ENCODE measurements at places on chromosomes 2 and 18. TPM values are rescaled to one million over a fixed set of nuclear protein-coding genes. Genes with fewer than 3 reads are reported as not detected.

DNA sequence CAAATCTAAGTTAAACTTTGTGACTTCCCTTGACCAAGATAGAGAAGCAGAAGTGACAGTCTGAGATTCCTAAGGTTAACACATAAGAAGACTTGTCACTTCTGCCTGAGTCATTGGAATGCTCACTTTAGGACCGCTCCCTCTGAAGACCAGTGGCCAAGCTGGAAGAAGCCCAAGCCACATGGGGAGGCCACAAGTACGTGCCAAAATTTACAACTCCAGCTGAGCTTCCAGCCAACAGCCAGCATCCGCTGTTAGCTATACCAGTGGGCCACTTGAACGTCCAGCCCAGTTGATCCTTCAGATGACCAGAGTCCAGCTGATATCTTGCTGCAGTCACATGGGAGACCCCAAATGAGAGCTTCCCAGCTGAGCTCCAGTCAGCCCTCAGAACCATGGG is 18.1 kb upstream of the ANTXR1 start:
- peak; percentile 93 for ATAC-seq

- no peak for ATAC-seq
Measured at GRCh38 chr2:224031358-224031970, 7.6 kb downstream of the SERPINE2 start.

DNA sequence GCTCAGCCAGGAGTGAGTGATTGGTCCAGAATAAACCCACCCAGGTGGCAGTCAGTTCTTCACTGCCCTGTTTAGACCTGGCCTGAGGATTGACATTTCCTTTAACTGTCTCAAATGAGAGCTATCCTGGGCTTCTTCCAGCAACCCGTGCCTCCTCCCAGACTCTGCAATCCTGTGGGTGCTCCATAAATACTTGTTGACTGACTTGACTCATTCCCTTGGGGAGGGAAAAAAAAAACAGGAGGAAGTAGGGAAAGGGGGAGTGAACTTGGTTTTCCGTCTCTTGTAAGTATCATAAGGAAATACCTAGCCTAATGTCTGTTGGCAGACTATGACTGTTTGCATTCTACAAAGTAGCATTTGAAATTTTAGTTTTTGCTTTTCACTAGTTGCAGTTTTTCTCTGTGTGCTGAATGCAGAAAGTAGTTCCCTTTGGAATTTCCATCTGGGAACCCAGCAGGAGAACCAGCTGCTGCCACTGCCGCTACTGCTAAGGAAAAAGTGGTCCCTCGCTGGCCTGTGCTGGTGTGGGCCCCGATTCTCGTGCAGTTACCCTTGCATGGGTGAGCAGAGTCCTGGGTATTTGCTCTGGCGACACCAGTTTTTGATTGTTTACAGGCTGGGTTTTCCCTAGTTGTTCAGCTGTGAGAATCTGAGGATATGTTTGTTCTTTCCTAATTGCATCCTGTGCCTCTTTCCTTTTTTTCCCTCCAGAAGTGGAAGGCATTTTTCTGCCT is 78.8 kb downstream of the TGOLN2 start:
- ATAC-seq = peak; percentile 19

DNA sequence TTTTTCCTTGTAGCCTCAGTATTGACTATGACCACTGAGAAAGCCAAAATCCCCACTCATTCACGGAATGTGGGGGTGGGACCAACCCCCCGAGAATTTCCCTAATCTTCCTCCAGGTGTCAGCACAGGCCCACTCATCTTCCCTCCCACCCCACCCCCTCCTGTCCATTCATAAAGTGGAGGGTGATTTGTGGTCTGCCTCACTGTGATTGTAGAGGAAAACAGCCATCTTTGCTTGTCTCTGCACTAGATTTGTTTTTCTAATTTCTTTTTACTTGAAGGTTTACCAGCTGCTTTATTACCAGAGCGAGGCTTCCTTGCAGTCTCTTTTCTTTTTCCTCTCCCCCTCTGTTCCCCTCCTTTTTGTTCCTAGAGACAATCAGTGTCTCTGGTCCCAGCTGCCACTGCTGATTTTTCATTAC is 171.8 kb downstream of the ICOS start:
- peak; percentile 95 for ATAC-seq

DNA sequence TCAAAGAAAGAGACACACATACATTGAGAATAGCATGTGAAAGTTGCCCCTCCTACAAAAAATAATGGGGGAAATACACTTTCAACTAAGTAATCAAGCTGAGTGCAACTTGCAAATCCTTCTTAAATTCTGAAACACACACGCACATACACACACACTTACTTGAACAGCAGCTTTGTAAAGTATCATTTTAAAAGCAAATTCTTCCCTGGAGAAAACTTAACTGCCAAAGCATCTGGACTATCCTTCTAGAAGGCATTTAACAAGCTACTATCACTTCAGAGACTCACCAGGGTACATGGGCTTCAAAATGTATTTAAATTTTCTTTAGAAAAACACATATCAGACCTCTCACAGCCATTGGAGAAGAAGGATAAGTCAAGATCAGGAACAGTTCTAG is 15.3 kb downstream of the GAREM1 start:
- no peak for ATAC-seq

MRO gene
- total RNA-seq = 1.00 TPM

DNA sequence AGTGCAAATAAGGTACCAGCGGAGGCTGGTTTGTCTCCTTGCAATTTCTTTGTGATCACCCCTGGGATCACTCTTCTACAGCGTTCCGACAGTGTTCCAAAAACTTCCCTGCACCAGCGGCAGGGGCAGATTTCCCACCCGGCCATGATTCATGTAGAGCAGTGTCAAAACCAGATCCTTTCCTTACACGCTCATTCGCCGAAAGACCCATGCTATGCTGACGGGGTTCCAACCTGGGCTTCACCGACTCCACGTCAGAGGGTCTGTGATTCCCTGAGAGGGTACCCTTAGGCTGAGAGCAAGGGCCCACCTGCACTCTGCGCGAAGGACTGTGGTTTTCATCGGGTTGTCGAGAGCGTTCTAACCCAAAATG is 423 bp upstream of the TTC27 start:
- peak; percentile 84 for ATAC-seq

DNAH6 gene
- not detected for total RNA-seq

GRCh38 chr2:36459725-36460137 is 104.2 kb downstream of the CRIM1 start:
- peak; percentile 67 for ATAC-seq

GRCh38 chr2:10079266-10079869 is 843 bp downstream of the CYS1 start:
- ATAC-seq = no peak

CASP10 gene
- 0.05 TPM for total RNA-seq

DNA sequence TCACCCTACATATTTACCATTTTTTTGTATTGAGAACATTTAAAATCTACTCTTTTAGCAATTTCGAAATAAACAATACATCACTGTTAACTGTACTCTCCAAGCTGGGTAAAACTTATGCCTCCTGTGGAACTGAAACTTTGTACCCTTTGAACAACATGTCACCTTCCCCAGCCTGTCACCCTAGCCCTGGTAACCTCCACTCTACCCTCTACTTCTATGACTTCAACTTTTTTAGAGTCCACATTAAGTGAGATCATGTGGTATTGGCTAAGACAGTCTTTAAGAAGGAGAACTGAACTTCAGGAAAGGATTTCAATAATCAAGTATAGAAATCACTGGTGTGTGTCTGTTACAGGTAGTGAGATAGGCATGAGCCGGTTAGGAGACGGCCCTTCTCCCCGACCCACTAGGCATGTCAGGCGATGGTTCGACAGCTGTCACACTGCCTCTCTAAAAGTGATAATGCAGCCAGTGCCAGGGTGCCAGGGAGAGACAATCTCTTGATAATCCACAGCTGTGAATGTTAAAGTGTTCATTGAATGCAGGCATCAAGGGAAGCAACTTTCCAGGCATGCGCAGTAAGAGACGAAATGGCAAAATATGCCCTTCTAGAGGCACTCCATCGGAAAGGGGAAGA is 74.6 kb upstream of the RNF152 start:
- no peak for ATAC-seq

- ATAC-seq = peak; percentile 75
Measured at GRCh38 chr2:38146275-38146906, 70.4 kb upstream of the CYP1B1 start.

CSRNP3 gene
- total RNA-seq = 3.1 TPM

- no peak for ATAC-seq
Measured at GRCh38 chr2:56316011-56316410, 132.2 kb downstream of the CCDC85A start.
